Umbilical cord (tissue), 2 donors: ENCODE measurements at places on chromosomes 3 and 15.

- DNase-seq: peak; percentile 39
Measured at GRCh38 chr3:53255423-53255774, 423 bp downstream of the TKT start.

DNA sequence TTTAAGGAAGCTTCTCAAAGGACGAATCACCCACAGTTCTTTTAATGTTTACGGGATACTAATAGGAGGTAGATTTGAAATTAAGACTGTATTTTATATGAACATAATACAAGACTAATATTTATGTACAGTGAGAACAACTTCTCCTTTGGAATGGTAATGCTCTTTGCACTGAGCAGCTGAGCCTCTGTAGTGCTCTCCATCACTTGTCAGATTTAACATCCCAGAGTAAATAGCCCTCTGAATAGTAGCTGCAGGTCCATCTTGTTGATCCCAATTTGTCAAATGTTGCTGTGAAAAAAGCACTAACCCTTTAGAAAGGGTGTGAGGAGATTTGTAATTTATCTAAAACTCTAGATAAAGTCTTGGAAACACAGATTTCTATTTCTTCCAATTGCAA, 351.4 kb upstream of the KCNMB2 start:
- no peak for DNase-seq

DNA sequence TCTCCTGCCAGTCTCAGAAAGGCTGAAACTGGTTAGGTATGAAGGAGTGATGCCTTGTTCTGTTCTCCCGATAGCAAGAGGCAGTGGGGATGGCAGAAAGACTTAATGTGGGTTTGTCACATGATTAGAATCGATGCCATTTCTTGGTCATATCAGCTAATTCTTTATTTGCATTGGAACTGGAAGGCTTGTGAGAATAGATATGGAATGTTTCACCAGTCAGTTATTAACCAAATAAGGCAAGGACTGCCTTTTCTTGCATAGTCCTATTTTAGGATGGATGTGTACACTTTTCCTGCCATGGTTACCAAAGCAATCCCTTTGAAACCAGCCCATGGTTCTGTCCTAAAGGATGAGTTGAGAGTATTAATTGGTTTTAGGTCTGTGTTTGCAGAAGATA, 33.7 kb downstream of the FILIP1L start:
- peak; percentile 78 for DNase-seq

GRCh38 chr3:173439004-173439403, 41.5 kb downstream of the NLGN1 start:
- no peak for DNase-seq

DNA sequence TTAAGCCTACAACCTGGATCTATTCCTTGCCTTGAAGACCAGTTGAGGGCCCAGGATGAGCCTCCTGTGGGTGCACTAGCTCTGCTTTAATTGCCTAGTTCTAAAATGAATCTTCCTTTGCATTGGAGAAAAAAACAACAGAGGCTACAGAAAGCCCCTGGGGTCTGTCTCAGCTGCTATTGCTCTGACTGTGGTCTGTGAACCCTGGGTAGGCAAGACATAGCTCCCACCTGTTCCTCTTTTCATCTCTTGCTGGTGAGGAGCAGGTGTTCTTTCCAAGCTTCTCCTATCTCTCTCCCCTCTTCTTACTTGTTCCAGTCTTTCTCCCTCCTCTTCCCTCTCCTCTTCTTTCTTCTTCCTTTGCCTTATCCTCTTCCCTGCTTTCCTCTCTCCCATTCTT, 28.8 kb downstream of the RBP2 start:
- no peak for DNase-seq

DNA sequence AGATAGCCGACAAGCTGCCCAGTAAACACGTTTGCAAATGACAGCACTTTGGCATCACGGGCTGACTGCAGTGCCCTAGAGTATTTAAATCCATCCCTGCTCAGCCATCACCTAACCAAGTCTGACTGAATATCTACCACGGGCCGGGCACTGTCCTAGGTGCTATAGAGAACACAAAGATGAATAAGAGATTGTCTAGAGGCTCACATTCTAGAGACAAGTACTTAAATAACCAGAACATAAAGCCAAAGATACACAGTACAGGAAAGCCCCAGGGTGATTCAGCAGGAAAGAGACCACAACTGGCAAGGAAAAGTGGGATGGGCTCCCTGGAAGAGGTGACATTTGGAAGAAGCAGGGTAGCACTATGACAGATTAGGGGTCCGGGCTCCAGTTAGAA, 103.5 kb downstream of the MYLK start:
- no peak for DNase-seq

DNA sequence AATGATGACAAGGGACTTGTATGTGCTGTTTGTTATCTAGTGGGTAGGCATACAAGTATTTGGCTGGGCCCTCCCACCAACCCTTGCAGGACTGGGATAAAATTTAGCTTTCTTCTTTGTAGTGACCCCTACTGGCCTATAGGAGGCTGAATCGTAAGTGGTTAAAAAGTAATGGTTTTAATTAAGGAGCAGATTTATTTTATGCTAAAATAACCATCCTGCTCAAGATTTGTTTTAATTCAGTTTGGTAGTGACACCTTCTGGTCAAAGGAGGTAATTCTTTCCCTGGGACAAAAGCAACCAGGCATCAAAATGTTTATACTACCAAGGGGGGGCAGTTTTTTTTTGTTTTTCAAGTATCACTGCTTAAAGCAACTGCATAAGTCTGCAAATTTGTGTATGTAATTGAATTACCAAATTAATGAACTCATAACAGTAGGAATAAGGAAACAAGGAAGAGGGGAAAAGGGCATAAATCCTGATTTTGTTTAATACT, 70.7 kb downstream of the TOP2B start:
- peak; percentile 69 for DNase-seq

DNA sequence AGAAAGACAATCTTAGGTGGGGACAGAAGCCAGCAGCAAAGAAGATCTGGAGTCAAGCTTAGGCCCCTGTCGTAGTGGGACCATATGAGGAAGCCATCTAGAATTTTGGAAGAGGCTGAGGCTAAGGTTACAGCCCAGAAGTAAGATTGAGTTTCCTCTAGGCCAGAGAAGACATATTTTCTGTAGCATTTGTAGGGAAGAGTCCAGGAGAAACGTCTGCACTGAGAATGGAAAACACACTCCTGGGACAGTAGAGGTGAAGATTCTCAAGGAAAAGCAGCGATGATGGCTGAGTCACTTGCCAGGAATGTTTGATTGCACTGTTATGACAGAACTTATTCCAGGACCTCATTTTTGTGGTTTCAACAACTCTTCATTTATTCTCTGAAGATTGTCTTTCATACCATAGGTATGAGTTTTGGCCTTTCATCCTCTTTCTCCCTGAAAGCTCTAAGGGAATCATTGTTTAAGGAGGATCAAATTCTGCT, 107.2 kb downstream of the GTPBP8 start:
- DNase-seq: peak; percentile 65

GRCh38 chr3:122233101-122233952, 49.9 kb downstream of the CASR start:
- DNase-seq: no peak

DNA sequence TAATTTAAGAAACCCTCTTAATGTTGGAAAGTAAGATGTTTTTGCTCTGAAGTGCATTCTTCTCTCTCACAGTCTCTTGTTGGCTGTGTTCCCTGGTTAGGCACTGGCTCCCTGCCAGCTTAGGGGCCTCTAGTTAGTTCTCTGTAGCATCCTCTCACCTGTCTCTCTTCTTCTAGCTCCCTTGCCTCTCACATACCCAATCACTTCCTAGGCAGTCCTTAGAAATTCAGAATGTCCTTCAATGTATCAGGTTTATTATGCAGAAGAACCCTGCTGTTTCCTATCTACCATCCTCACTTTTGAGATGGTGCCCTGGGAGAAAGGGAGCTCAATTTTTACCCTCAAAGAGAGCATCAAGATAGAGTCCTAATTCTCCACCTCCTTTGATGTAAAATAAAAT, 36.2 kb upstream of the CPNE4 start:
- DNase-seq: no peak

GRCh38 chr3:98406034-98406433, 15.6 kb downstream of the OR5K3 start:
- DNase-seq: no peak

- no peak for DNase-seq
Measured at GRCh38 chr3:157920822-157921700, 185.2 kb downstream of the SHOX2 start.

- DNase-seq: no peak
Measured at GRCh38 chr15:32889214-32889613, 171.4 kb downstream of the GREM1 start.

DNA sequence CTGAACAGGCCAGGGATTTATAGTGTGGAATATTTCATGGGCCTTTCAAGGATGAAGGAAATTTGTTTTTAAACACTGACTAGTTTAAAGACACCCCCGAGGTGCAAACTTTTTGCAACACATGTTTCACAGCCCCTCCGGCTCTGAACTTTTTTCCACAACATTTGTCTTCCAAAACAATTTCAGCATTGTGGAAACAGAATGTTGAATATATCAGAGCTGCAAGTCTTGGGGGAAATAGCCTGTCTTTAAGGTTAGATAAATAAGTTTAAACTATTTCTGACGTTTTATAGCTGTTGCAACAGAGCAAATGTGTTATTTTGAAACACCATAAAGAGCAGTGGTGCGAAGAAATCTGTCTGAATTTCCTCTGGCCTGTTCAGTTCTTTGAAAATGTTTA, 229.2 kb upstream of the GOLGA6L4 start:
- DNase-seq: no peak

GRCh38 chr15:57330619-57331340, 45.5 kb upstream of the CGNL1 start:
- DNase-seq: no peak
